ENCODE measurements at places on chromosomes 1 and 21. TPM values are rescaled to one million over a fixed set of nuclear protein-coding genes. Genes with fewer than 3 reads are reported as not detected.

The LIN9 gene
- 3.0 TPM for total RNA-seq

The MX2 gene
- total RNA-seq = 25.3 TPM

The TINAGL1 gene
- 8.1 TPM for total RNA-seq

The COL11A1 gene
- not detected for total RNA-seq

The MATN1 gene
- 2.7 TPM for total RNA-seq

The DCDC2B gene
- total RNA-seq = under 0.01 TPM

The ADGRL4 gene
- total RNA-seq = not detected

The PTGFRN gene
- total RNA-seq = 0.27 TPM

The CD1D gene
- 0.54 TPM for total RNA-seq

Measured in hematopoietic multipotent progenitor cell (in vitro differentiated cells).